CD4-positive, alpha-beta T cell treated with Interleukin-6 for 4 hours (primary cell): ENCODE measurements at places on chromosomes 3 and 15.

DNA sequence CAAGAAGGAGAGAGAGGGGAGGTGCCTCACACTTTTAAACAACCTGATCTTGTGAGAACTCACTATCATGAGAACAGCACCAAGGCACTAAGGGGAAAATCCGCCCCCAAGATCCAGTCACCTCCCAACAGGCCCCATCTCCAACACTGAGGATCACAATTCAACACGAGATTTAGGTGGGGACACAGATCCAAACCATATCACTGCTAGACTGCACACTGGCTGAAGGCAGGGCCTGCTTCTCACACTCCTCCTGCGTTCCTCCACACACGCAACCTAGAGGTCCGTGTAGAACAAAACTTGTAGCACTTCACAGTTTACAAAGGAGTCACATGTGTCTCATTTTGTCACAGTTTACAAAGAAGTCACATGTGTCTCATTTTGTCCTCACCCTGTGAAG is 97.8 kb downstream of the DAPK2 start:
- DNase-seq = no peak

DNA sequence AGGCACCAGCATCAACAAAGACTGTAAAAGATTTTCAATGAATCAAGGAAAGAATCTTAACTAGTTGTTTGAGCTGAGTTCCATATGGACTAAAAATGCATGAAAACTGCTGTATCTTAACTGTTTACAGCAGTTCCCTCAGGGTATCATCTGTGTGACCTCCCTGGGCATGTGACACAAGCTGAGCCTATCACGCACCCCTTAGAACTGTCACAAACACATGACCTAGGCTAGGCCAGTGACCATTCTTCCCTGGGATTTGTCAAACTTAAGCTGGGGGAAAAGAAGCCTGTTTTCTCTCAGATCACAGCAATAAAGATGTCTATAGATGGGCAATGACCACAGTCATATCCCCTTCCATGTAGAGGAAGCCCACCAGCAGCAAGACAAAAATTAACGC is 35.7 kb downstream of the IGF2BP2 start:
- no peak for DNase-seq

DNA sequence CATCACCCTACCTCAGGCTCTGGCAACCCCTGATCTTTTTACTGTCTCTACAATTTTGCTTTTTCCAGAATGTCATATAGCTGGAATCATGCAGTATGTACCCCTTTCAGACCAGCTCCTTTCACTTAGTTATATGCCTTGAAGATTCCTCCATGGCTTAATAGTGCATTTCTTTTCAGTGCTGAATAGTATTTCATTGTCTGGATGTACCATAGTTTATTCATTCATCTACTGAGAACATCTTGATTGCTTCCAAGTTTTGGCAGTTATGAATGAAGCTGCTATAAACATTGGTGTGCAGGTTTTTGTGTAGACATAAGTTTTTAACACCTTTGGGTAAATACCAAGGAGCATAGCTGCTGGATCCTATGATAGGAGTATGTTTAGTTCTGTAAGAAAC is 50.8 kb upstream of the ANP32A start:
- DNase-seq = no peak

GRCh38 chr3:153349108-153349499 is 187.1 kb downstream of the RAP2B start:
- DNase-seq = no peak

DNA sequence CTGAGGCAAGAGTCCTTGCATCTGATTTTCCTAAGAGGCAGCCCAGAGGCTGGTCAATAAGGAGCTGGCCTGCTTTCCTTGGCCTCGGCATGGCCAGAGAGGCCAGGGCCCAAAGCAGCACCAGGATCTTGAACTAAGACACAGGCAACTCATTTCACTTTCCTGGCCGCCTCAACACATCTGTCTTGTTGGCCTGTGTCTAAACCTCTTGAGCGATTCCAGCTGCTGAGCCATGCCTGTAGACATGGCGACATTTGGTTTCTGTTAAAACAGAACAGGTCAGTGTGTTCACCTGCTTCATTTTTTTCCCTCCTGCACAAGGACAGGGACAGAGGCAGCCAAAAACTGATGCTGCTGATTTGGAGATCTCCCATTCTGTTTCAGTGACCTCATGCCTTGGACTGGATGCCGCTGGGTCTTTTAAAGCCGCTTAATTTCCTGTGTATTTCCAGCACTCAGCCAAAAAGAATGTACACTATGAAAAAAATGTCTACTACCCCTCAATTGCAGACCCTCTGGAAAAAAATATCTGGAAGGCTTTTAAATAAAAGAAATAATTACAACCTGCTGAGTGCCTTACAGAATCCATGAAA is 266.6 kb upstream of the ICE2 start:
- no peak for DNase-seq

GRCh38 chr3:196517919-196518318 is 2.8 kb upstream of the SMCO1 start:
- no peak for DNase-seq

DNA sequence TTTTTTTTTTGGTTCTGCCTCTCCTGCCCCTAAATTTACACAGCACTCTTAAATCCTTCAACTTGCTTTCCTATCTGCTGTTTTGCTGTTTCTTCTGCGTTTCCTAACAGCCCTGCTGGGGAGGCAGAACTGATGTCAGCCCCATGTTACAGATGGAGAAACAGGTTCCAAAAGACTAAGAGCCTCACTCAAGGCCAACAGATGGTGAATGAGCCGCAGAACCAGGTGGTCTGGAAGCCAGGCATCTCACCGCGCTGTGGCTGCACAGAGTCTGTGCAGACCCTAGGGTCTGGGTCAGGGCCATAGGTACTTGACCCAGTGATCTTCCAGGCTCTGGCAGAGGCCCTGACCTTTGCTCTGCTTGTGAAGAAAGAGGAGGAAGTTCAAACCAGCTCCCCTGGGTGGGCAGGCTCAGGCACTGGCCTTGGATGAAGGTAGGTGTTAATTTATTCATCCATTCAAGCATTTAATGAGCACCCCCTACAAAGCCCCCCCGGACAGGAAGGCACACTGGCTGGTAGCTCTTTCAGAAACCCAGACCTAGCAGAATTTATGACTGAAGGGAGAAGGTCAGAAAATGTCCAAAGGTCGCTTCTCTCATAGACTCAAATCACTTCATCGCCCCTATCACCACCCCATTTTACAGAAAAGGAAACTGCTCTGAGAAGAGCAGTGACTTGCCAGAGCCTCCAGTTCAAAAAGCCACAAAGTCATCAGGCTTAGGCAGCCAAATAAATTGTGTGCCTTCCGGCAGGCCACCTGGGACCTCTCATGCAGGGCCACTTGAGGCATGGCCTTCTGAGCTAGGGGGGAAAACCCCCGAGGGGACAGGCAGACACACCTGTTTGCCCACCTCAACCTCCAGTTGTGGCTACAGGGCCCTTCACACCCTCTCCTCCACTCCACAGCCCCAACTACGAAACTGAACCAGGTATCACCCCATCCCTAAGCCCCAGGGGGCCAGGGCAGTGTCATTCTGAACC is 2.7 kb downstream of the CHDH start:
- DNase-seq = no peak

DNA sequence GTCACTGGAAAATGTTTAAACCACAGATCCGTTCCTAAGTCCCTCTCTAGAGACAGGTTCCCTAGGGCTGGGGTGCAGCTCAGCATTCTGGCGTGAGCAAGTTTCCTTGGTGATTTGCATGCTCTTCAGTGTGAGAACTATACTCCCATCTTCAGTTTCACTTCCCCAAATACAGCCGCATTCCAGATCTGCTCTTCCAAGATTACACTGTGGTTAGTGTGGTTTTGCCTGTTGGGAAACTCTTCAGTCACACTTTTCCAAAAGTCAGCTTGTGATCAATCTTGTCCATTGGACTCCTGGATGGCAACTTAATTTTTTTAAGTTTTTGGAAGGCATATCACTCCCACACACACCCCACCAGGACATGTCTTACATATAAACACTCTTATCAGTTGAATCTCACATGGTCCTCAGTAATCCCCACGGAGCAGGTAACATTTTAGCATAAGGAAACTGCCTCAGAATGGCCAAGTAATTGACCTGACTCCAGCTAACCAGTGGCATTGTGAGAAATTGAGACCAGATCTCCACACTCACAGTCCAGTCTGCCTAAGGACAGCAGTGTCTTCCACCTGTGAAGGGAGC is 33.5 kb upstream of the PTPN23 start:
- no peak for DNase-seq

GRCh38 chr3:162130582-162130981 is 634.0 kb downstream of the OTOL1 start:
- DNase-seq = no peak

DNA sequence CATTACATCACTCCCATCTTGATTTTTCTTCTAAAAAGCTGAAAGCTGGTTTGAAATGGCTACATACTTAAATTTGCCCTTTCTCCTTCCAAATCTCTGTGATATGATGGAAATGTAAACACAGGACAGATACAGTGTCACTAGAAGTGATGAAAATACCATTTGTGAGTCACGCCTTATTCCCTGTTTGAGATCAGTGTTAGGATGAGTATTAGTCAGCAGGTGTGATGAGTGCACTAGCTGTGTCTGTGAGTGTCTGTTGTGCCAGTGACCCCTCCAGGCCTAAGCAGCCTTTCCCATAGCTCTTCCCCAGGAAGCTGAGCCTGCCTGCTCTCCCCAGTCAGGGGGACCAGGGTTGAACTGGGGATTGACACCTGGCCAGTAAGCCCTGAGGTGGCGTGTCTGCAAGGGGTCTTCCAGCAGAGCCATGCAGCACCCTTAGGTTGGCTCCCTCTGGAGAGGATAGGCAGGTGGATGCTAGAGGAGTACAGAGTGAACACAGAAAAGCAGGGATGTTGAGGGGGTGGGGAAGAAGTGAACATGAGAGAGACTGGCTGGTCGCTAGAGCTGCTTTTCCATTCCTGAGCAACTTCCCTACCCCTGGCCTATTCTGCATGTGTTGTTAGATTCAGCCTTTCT is 92.0 kb downstream of the PDE8A start:
- DNase-seq = no peak

DNA sequence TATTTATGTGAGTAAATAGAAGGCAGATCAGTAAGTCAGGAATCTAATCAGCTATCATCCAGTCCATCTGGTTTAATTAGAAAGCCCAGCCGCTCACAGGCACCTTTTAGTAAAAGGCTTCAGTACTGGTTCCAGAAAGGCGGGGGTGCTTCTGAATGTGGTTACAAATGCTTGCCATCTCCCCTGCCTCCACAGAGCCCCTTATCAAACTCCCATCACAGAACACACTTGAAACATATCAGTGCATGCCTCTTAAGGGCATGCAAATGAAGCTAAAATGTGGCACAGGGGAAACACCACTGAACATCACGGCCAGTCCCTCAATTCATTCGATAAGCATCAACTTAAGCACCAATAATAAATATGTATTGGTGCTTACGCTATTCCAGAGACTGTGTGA is 261.4 kb downstream of the RORA start:
- DNase-seq = no peak

DNA sequence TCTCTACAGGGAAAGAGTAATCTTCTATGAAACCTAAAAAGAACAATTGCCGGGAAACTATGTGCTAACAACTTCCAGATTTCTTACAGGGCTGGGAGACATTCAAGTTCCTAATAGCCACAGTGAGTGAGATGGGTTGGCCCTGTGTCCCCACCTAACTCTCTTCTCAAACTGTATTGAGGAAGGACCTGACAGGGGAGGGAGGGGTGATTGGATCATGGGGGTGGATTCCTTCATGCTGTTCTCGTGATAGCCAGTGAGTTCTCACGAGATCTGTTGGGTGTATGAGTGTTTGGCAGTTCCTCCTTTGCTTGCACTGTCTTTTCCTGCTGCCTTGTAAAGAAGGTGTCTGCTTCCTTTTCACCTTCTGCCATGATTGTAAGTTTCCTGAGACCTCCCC is 958.7 kb downstream of the AGBL1 start:
- DNase-seq = no peak

GRCh38 chr15:37105889-37106288 is 5.5 kb upstream of the MEIS2 start:
- no peak for DNase-seq

- no peak for DNase-seq
These were observed 286.5 kb downstream of the SQOR start for GRCh38 chr15:45921376-45921775.

GRCh38 chr15:81813215-81813614 is 232.6 kb downstream of the MEX3B start:
- no peak for DNase-seq

DNA sequence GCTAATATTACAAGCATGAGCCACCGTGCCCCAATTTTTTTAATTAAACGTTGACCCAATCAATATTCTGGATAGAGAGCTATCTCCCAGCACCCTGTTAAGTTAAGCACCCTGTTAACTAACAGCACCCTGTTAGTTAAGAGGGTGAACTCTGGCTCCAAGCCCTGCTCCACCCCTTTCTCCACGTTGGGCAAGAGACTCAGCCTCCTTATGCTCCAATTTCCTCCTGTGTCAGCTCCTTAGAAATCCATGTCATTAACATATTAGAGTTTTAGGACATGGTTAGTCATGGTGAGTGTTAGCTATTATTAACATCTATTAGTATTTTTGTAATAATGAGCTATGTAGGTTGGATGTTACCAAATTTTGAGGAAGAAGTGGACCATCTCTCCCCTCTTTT is 217.2 kb upstream of the UBE2E1 start:
- no peak for DNase-seq
